Progenitor cell of endocrine pancreas (in vitro differentiated cells): ENCODE measurements at places on chromosomes 5 and 9.

DNA sequence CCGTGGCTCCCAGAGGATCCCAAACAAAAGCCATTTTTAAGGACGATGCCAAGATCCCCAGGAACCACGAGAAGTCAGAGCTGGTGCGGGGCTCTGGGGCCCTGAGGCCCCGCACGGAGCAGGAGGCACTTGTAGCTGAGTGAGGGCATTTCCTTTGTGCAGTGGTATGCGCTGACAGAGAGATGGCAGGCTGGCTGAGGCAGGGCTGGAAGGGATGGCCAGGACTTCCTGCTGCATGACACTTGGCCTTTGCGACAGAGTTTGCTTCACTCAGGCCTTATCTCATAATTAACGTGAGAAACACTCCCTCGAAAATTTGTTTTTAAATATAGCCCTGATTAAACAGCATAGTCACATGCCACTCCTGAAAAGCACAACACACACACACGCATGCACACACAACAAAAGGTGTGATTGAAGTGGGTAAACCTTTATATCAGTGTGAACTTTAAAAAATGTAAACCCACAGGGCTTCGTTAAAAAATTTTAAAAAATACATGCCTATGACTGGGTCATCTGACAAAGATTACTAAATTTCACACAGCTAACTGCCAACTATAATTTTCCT, 536.6 kb downstream of the PDE4D start:
- no peak for DNase-seq

DNA sequence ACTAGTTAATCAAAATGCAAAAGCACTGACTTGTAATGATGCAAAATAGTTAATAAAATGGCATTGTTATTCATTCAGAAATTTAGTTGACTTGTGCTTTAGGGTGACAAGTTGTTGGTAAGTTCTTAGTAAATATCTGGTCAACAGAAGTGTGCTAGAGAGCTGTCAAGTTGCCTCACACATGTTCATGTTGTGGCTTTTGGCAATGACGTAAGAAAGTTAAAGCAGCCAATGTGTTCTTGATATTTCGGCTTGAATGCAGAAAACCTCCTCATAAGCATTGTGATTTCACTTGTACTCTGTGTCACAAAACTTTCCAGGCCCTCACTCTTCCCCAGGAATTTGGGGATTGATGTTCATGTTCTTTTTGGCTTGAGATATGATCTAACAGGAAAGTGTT, 626.7 kb downstream of the PRR16 start:
- DNase-seq, result no peak

DNA sequence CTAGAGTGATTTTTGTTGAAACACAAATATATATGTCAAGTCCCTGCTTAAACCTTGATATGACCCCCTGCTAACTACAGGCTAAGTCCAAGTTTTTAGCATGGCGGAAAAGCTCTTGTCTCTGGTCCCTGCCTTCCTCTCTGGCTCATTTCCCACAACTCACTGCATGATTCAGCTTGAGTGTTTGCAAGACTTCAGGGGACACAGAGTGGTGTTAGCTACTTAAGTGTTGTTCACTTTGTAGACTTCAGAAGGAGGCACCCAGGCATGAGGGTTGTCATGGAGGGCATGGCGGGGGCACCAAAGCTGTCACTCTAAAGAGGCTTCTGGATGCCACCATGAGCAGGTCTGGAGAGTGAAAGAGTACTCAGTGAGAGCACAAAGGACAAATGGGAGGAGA, 362.4 kb upstream of the ACTBL2 start:
- DNase-seq, result no peak

DNA sequence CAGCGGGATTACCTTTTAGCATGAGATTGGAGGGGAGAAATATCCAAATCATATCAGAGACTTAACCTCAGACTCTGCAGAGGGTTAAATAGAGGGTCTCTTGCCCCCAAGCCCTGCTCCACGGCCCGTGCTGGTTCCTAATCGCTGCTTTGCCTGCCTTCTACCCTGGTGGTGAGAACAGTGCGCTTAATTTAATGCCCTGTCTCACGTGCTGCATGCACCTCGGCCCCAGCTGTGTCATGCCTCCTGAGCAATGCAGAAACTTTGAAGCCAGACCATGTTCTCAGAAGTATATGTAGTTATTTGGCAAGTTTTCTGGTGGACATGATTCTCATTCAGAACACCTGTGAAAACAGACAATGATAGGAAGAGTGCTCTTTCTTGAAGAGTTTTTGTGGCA, 1.4 kb downstream of the OTULIN start:
- no peak for DNase-seq

DNA sequence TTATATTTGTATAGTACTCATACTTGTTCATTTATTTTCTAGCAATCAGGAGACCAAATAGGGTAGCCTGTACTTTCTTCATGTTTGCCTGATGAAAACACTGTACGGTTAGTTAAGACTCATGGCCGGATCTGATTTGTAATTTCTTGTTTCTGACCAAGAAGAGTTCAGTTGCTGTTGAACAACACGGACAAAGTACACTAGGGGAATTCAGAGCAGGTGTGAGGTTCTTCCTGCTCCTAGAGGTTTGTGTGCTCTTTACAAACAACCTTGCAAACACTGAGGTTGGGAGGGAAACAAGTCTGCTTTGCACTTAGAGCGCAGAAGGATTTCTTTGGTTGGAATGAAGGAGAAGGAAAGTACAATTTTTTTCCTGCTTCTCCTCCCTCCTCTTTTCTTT, 69.7 kb downstream of the TRIO start:
- no peak for DNase-seq

- no peak for DNase-seq
These were observed 38.9 kb upstream of the NR3C1 start for GRCh38 chr5:143442385-143442784.

DNA sequence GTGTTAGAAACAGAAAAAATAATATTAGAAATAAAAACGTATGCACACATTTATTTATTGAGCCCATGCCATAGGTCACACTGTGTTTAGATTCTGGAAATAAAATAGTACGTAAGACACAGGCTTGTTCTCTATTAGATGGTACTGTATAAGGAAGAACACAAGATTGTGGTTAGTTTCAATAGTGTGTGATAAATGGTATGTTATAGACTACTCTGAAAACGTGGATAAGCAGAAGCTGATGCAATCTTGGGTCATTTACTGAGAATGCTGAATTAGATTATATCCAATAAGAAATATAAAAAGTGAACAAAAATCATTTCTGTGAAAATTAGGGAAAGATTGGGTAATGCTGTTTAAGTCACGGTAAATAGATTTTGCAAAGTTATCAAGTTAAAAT, 1456.4 kb upstream of the ACO1 start:
- no peak for DNase-seq

- no peak for DNase-seq
These were observed 379.0 kb upstream of the GRAMD2B start for GRCh38 chr5:126044111-126044668.

DNA sequence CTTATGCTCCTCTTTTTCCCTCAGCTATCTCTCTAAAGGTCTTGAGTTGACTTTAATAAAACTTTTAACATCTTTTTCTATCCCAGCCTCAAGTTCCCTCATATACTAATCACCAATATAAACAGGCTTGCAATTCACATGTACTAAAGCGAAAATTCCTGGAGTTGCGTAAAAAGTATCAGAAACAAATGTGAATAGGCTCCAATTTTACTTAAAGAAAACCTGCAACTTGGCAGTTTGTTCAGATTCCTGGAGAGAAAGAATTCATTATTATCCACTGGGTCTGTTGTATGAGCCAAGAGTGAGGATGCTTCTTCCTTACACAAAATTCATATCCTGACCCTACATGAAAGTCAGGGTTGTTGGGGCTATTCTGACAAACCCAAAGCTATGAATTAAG, 384.2 kb downstream of the DTWD2 start:
- no peak for DNase-seq

DNA sequence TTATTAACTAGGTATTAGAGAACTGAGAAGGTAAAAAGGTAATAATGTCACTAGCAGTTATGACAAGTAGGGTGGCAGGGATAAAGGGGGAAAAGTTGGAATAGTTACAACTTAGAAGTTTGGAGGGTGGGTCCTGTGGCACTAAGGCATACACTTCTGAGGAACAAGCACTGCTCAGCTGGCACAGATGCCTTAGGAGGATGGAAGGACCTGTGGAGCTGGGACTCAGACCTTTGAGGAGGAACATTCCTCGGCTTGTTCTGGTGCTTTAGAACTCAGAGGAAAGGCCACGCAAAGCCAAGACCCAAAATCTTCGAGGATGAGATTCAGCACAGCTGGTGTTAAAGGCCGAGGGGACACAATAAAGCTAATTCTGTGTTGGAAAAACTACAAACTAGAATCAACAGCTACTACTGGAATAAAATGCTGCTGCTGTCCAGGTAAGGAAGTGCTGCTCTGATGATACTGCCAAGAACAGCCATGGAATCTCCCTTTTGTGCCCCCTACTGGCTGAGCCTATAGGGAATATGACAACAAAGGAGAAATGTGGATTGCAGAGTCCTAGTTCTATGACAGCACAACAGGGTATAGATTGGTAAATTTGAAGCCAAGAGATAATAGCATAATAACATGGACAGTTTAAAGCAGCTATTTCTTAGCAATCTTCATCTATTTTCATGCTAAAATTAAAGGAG, 126.7 kb downstream of the SLC25A46 start:
- DNase-seq, result peak; percentile 30

- no peak for DNase-seq
These were observed 172.6 kb upstream of the CDH12 start for GRCh38 chr5:23025629-23026233.

DNA sequence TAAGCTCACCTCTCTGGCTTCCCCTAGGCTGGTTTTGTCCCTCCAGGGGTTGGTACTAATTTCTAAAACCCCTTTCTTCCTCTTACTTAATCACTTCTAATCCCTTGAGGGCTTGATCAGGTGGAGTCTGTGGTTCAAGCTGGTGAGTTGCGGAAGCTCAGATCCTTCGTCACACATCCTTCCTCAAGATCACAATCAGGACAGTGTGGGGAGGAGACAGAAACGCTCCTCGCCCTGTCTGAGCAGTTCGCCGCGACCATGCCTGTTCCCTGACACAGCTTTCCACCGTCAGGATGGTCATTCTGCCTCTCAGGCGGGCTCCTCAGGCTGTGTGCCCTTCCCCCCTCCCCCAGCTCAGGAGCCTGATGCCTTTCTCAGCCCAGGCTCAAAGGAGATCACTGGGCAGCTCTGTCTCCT, 24.3 kb downstream of the CPLX2 start:
- no peak for DNase-seq

DNA sequence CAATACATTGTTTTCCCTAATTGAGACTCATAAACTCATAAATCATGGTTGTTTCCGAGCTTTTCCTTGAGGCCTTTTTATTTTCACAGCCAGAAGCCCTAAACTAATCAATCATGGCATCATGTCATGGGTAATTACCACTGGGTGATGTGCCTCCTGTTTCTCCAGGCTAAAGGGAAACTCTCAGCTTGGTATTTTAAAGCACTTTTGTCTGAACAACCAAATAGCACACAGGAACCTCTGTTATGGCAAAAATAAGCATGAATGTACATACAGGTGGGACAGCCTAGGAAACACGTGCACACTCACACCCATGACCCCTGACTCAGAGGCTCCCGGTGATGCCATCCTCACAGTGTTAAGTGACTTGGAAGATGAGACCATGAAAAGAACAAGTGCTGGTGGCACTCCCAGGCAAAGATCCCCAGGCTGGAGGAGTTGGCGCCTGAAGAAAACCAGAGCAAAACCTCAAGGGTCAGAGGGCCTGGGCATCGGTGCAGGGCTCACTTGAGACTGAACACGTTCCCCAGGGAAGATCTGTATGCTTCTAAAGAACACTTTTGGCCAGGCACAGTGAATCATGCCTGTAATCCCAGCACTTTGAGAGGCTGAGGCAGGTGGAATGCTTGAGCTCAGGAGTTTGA, 154.3 kb downstream of the ROR2 start:
- no peak for DNase-seq

GRCh38 chr5:52331725-52332124, 456.0 kb upstream of the ITGA1 start:
- no peak for DNase-seq

GRCh38 chr9:37656936-37657335, 6.2 kb downstream of the FRMPD1 start:
- DNase-seq, result no peak

DNA sequence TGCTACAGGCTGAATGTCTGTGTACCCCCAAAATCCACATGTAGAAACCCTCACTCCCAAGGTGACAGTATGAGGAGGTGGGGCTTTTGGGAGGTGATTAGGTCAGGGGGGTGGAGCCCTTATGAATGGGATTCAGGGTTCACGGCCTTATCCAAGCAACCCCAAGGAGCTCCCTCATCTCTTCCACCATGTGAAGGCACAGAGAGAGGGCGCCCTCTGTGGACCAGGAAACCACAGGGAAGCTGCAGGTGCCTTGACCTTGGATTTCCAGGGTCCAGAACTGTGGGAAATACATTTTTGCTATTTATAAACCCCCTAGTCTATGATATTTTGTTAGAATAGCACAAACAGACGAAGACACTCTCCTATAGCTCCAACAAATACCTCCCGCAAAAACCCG, 53.6 kb upstream of the IRX2 start:
- no peak for DNase-seq

- DNase-seq, result no peak
These were observed 83.3 kb downstream of the EGFLAM start for GRCh38 chr5:38341641-38342040.

DNA sequence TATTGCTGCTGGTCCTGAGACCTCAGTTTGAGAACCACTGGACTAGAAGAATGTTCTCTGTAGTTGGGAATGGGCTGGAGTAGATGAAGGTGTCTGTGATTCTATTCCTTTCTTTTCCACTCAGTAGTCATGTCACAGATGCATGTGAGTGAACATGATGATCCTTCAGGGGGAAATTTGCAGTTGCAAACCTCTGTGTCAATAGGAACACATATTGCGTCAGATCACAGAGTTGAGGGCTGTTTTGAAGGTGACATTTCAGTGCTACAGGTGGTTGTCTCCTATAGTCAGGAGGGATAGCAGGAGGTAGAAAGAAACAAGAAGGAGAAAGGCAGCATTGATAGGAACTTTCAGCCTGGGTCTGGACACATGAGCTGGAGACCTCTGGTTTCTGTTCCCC, 239.3 kb downstream of the ARHGEF28 start:
- DNase-seq, result no peak

DNA sequence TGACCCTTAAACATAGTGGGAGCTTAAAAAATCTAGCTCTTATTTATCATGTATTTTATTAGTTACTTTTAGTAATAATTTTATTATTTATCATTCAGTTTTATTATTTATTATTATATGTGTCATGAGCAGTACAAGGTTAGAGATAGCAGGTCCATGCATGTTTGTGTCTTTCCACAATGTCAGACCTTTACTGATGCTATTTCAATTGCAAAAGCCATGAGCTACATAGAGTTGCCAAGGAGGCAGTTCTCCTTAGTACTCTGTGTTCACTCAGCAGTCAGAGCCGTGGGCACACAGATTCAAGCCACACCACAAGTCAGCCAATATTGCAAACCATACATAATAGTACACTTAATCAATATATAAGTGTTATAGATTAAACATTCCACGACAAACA, 157.9 kb upstream of the NTRK2 start:
- DNase-seq, result no peak

DNA sequence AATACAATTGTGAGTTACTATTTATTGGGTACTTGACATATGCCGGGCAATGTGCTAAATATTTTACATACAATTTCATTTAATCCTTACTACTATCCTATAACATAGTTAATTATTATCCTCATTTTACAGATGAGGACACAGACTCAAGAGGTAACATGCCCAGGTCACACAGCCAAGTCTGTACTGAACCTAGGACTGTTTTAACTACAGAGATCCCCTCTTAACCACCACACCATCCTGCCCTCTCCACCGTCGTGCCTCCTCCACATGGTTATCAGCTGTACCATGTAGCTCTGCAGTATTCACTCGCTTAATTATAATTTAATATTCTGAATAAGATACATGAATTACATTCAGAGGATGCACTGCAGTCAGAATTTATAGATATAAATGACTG, 5.3 kb downstream of the RAB14 start:
- DNase-seq, result no peak

- DNase-seq, result no peak
These were observed 310.2 kb downstream of the ARRDC3 start for GRCh38 chr5:91072881-91073280.
